ENCODE measurements at places on chromosomes 13 and 19. TPM values are rescaled to one million over a fixed set of nuclear protein-coding genes. Genes with fewer than 3 reads are reported as not detected.

Gene SLC7A10
- not detected for total RNA-seq

Gene ZNF20
- total RNA-seq = 4.5 TPM

Gene RXFP2
- not detected for total RNA-seq

Gene PDE4C
- total RNA-seq = 2.1 TPM
